ENCODE measurements at places on chromosomes 7 and 10.

DNA sequence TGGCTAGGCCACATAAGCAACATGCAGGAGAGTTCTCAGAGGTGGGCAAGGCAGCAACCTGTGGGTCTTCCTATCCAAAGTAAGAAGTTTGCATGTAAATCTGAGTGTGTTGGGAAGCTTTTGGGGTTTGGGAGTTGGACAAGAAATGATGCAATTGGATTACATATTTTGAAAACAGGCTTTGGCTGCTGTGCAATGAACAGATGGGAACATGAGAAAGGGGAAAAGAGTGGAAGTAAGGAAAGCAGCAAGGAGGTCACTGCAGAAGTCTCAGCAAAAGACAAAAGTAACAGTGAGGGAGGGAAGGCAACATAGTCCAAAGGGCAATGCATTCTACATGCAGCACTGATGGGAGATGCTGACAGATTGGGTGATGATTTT is 61.1 kb upstream of the C10orf90 start:
- no peak for DNase-seq

DNA sequence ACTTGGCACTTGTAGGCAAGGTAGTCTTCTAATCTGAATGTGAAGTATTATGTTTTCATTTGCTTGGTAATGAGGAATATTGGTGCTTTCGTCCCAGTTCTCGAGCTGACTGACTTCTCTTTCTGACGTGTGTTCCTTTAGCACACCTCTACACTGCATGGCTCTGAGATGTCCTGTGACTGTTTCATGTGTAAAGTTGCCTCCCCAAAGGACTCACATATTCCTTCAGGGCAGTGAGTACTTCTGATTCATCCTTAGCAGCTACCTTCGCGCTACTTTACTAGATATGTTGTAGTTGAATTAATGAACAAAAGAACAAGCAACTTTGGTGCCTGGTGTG is 113.7 kb downstream of the EGFR start:
- DNase-seq: no peak

DNA sequence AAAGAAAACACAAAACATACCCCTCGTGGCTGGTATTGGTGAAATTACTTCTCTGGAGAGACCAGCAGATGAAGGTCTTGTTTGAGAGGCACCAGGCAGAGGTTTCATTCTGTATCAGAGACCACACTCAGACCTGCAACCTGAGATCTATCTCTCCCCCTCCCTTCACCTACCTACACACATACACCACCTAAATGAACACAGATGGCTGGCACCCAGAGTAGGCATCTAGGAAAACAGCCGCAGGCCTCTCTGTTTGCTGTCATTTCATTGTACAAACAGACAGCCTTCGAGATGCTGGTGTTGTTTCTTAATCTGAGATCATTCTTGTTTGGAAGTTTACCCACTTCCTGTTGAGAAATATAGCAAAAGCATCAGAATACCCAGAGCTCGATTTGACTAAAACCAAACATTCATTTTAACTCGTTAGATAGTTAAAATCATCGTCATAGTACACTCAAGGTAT is 173.9 kb upstream of the SLC25A13 start:
- DNase-seq: no peak

- no peak for DNase-seq
Observed at GRCh38 chr10:70053218-70053840, 683 bp downstream of the MACROH2A2 start.

- DNase-seq: no peak
Observed at GRCh38 chr10:24150853-24151252, 58.1 kb upstream of the KIAA1217 start.

- DNase-seq: no peak
Observed at GRCh38 chr7:181738-182137, 10.6 kb upstream of the FAM20C start.

DNA sequence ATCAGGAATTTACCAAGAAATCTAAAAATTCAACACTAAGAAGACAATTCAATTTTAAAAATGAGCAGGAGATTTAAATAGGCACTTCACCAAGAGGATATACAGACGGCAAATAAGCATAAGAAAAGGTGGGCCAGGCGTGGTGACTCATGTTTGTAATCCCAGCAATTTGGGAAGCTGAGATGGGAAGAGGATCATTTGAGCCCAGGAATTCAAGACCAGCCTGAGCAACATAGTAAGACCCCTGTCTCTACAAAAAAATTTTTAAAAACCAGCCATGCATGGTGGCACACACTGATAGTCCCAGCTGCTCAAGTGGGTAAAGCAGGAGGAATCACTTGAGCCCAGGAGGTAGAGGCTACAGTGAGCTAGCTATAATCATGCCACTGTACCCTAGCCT is 3.5 kb upstream of the AKR1D1 start:
- no peak for DNase-seq

DNA sequence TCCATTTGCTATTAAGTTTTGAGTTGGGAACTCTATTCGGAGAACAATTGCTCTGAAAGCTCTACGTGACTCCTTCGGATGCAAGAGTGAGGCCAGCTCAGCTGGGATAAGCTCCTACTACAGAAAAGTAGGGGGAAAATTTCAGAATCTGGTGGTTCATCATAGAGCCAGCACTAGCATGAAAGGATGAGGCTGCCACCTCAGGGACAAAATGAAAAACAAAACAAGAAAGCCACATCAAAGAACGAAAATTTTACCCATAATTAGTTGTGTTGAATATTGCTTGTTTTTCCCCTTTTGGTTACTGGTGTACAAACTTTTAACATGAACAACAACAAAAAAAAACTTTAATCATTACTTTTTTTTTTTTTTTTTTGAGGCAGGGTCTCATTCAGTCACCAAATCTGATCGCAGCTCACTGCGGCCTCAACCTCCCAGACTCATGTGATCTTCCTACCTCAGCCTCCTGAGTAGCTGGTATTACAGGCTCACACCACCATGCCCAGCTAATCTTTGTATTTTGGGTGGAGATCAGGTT is 39.7 kb upstream of the NFE2L3 start:
- DNase-seq: no peak
